Epithelial cell of prostate (primary cell): ENCODE measurements at places on chromosomes 2 and 18.

DNA sequence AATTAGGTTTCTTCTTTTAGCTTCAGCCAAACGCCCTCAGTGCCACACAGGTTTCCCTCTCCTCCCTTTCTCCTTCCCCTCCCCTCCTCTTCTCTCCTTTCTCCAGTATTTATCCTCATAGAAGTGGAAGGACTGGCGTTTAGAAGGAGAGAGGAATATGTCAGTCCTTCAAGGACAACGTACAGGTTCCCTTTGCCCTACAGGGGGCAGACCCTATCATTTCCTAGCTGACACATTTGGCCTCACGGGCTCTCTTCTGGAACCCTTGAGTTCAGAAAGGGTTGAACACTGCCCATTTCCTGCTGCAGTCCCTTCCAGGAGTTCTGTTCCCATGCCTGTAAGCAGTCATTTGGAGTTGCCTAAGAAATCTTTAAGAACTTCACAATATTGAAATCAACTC, 46.1 kb downstream of the CDCA7 start:
- DNase-seq = no peak

DNA sequence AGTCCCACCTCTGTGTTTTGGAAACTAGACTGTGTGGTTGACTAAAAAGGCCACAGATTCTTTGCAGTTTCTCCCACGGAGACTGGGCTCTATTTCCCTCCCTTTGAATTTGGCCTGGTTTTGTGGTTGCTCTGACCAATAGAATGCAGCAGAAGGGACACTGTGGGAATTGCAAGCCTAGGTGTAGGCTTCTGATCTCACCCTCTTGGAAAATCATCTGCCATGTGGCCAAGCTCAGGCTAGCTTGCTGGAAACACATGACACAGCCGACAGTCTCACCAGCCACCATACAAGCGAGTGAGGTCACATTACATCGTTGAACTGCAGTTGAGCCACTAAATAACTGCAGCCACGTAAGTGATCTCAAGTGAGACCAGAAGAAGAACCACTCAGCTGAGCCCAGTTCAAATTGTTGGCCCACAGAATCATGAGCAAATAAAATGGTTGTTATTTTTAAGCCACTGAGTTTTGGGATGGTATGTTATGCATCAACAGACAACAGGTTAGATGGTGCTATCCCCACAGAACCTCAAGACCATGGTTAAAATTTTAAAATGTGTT, 319.1 kb upstream of the MEX3C start:
- DNase-seq = no peak

- no peak for DNase-seq
These were observed 4.7 kb upstream of the KCNK3 start for GRCh38 chr2:26687801-26688200.

GRCh38 chr18:37565977-37566478, 430 bp upstream of the CELF4 start:
- no peak for DNase-seq

DNA sequence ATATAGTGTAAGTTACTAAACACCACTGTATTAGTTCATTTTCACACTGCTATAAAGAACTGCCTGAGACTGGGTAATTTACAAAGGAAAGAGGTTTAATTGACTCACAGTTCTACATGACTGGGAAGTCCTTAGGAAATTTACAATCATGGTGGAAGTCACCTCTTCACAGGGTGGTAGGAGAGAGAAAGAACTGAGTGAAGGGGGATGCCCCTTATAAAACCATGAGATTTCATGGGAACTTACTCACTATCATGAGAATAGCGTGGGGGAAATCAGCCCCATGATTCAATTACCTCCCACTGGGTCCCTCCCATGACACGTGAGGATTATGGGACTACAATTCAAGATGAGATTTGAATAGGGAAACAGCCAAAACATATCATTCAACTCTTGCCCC, 618.0 kb downstream of the NYAP2 start:
- no peak for DNase-seq

- no peak for DNase-seq
These were observed 30.6 kb downstream of the ADRA2B start for GRCh38 chr2:96085541-96086355.

- no peak for DNase-seq
These were observed 27.5 kb upstream of the HPCAL1 start for GRCh38 chr2:10274983-10275802.

DNA sequence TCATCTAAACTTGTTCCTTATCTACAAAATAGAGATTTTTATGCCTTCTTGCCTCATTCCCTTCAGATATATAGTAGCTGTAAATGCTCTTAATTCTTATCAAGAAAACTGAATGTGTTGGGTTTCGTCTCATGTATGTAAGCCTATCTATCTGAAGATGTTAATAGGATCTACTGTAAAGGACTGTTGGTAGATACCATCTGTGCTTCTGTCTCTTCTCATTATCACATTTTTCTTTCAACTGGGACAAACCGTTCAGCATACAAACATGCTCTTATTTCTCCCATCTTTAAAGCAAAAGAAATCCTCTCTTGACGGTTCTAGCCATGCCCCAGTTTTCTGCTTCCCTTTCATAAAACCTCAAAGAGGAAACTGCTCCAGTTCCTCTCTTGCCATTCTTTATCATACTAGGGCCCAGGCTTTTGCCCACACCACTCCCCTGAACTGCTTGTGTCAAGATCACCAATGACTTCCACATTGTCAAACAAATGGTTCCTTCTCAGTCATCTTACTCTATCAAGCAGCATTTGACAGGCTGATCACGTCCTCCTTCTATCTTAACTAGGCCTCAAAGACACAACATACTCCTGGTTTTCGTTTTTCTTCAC, 88.7 kb downstream of the ARHGEF33 start:
- no peak for DNase-seq

- no peak for DNase-seq
These were observed 42.7 kb upstream of the ZFP36L2 start for GRCh38 chr2:43269074-43269572.

DNA sequence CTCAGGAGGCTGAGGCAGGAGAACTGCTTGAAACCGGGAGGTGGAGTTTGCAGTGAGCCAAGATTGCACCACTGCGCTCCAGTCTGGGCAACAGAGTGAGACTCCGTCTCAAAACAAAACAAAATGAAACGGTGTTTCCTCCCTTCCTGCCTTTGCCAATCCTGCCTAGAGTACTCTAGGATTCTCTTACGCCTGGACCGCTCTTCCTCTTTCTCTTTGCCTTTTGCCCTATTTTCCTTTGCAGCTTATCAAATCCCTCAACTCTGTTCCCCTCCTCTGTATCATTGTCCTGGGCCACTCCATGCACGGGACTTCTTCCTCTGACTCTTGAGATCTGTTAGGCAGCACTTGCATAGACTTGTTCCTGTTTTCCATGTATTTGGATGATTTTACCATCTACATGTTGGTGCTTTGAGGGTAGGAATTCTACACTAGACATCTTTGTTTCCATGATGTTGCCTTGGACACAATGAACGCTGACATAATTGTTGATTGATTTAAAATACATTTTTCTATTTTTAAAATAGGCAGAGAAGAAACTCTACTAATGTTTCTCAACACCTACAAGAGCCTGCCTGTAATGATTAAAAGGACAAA, 24.8 kb upstream of the ACYP2 start:
- no peak for DNase-seq

- no peak for DNase-seq
These were observed 11.1 kb downstream of the DHRS9 start for GRCh38 chr2:169080250-169081069.

GRCh38 chr2:165469417-165469816, at the start of gene CSRNP3:
CSRNP3 (plus strand) TSS chr2:165469698; CDS start chr2:165595066, 125,368 bp downstream.
- peak; percentile 45 for DNase-seq

- no peak for DNase-seq
These were observed 134.1 kb downstream of the ACOXL start for GRCh38 chr2:110866466-110866865.

GRCh38 chr2:71933467-71934319, 214.0 kb downstream of the CYP26B1 start:
- DNase-seq = no peak

GRCh38 chr18:5444269-5444668, 99.5 kb downstream of the EPB41L3 start:
- DNase-seq = peak; percentile 12

GRCh38 chr2:235494716-235495372, 1.0 kb downstream of the AGAP1 start:
- DNase-seq = no peak

DNA sequence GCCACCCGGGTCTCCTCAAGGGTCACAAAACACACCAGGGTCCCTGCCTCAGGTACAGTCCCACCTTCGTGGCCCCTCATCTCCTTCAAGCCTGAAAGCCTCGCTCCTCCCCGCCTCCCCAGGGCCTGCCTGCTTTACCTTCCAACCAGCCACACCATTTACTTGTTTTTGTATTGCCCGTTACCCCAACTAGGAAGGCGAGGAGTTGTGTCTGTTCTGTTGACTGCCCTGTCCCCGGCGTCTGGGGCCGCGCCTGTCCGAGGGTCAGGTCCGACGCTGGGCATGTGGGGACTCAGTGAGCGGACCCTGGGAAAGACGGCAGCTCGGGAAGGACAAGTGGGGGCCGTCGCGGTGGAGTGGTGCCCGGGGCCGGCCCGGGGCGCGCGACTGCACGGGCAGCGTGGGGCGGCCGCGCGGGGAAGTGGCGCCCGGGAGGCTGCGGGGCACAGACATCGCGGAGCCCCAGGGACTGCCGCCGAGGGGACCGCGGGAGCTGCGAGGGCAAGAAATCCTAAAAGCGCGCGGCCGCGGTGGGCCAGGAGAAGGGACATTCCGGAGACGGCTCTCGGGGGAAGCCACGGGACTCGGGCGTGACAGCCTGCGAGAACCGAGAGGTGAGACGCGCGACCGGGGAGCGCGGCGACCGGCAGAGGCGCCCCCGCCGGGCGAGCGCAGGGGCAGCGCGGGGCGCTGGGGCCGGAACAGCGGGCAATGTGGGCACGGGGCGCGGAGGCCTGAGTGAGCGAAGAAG, 797 bp upstream of the GRHL1 start:
- DNase-seq = no peak

DNA sequence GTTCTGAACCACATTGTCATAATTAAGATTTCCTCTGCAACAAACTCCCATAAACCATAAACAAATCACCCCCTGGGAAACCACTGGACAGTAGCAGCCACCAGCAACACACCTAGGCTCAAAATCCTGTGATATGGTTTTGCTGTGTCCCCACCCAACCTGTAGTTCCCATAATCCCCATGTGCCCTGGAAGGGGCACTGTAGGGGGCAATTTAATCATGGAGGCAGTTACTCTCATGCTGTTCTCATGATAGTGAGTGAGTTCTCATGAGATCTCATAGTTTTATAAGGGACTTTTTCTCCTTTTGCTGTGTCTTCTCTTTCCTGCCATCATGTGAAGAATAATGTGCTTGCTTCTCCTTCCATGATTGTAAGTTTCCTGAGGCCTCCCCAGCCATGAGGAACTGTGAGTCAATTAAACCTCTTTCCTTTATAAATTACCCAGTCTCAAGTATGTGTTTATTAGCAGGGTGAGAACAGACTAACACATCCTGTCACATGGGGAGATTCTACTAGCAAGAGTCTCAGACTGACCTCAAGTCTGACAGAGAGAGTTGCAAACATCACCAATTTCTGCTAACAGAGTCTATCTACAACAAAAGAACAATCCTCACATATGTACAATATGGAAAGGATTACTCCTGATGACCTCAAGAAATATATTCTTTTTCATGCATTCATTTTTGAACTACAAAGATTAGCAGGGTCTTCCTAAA, 182.6 kb downstream of the GRB14 start:
- DNase-seq = no peak

GRCh38 chr2:74007711-74008110, 23.0 kb downstream of the TET3 start:
- no peak for DNase-seq

- DNase-seq = no peak
These were observed 76.1 kb upstream of the TXNDC2 start for GRCh38 chr18:9809697-9810096.

DNA sequence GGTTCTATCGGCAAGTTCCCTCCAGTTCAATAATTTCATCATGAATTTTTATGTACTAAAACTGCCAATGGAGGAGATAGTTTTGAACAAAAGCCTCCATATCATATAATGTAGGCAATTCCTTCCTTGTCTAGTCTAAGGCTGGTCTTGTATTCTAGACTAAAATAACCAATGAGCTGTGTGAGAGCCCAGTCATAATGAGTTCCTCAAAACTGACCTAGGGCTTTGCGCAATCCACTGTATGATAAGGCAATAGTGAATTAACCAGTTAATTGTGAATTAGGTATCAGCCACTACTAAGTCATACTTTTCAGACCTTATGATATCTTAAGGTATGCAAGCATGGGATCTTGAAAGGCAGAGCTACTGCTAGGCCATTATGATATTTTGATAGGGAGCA, 7.6 kb upstream of the UXS1 start:
- DNase-seq = no peak

DNA sequence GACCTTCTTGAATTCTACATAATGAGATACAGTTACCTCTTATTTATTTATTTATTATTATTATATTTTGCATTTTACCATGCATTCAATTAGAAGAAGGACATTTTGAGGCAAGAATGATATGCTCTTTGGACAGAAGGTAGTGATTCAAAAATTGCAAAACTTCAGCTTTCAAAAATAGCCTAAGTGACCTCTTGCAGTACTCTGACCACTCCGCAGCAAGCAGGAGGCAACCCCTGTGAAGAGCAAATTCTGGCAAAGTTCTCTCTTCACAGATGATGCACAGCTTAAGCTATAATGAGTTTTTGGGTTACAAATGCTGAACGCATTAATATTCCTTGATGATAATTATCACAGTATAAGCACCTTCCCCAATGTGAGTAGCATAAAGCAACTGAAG, 170.0 kb downstream of the ZNF521 start:
- DNase-seq = no peak

GRCh38 chr18:63259567-63260379, 59.8 kb downstream of the BCL2 start:
- peak; percentile 34 for DNase-seq

- DNase-seq = no peak
These were observed 944.6 kb upstream of the LRRTM1 start for GRCh38 chr2:81249152-81249551.

DNA sequence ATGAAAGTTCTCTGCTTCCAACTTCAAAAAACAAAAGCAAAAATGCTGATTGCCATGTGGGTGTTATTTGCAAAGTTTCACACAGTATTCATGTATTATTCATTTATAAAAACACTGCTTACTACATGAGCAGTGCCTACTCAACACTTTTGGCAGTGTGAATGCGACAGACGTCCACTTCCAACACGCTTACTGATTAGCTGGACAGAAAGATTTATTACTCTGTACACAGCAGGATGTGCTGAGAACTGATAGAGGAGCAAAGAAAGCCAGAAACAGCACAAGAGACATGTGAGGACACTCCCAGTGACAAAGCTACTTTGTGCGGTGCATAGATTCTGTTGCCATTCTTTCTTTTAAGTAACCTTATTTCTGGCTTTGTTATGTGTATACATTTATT, 258.8 kb downstream of the DLGAP1 start:
- no peak for DNase-seq
